Activated CD4-positive, alpha-beta T cell treated with anti-CD3 and anti-CD28 coated beads, Interleukin-2, amount 50 U/mL, for 16 hours (primary cell): ENCODE measurements at places on chromosomes 12 and 14.
A peak's percentile ranks its signal among the peaks of the same experiment; 100 is the strongest.

GRCh38 chr12:109458086-109458485 lies 19.0 kb downstream of the KCTD10 start:
- peak; percentile 37 for DNase-seq

- peak; percentile 82 for DNase-seq
These were observed 18.0 kb downstream of the MFAP5 start for GRCh38 chr12:8644345-8645248.

- no peak for DNase-seq
These were observed 2.5 kb downstream of the FAM222A start for GRCh38 chr12:109716092-109716479.

GRCh38 chr12:92389466-92389865 lies 243.8 kb upstream of the BTG1 start:
- DNase-seq, result no peak

DNA sequence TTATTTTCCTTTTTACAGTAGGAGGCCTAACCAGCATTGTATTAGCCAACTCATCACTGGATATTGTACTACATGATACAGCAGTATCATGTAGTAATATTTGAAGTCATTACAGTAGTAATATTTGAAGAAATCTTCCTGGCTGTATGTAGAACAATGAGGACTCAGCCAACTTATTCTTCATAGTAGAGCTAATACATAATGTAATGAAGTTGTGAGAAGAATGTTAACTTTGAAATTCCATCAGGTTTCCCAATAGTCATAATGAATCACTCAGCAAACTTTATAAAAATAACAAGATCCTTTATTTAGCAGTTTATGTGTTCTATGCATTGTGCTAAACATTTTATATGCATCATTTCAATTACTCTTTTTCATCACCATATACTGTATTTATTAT lies 61.8 kb downstream of the LRRK2 start:
- DNase-seq, result no peak

DNA sequence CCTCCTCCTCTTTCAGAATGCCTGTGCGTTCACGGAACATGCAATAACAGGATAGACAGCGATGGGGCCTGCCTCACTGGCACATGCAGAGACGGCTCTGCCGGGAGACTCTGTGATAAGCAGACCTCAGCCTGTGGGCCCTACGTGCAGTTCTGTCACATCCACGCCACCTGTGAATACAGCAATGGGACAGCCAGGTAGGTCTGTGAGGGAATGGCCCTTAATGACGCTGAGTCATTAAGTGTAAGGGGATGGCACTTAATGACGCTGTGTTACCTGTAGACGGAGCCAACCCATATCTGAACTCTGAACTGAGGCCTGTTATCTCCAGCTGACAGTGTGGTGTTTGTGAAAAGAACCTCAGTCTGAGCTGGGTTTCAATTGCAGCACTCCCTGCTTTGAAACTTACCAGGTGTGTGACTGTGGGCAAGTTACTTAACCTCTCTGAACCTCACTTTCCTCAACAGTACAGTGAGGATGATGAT lies 86.9 kb downstream of the STAB2 start:
- no peak for DNase-seq

DNA sequence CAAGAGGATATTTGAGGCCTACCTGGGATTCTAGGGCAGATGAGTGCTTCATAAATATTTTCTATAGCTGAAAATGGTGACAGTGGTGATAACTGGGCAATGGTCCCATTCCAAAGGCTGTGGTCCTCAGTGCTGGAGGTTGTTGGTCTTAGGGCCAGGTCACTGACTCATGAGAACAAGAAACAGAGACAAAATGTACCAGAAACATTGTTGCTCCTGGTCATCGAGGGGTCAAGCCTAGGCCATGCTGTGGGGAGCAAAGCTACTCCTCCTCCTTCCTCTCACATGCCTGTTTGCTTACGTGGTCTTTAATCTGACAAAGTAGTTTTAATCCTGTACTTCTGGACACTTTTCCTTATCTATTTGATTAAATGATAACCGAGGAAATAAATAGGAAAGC lies 33.8 kb downstream of the ERG28 start:
- no peak for DNase-seq

- peak; percentile 69 for DNase-seq
These were observed 62.0 kb upstream of the OSBPL8 start for GRCh38 chr12:76621582-76622024.
